ENCODE measurements at places on chromosomes 1 and 21.

GRCh38 chr1:155196893-155197638 lies 10.6 kb downstream of the THBS3 start:
- no peak for DNase-seq

DNA sequence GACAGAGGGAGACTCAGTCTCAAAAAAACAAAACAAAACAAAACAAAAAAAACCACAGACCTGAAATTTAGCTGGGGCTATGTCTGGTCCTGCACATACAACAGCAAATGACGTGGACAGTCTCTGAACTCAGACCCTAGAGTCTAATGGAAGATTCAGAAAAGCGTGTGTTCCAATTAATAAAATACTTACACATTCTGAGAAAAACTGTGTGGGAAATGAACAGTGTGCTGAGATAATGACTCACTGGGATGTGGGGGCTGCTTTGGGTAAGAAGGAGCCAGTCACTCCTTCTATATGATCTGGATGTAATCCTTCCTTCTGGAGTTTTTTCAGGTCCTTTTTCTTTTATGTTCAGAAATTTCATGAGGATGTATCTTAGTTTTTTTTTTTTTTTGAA lies 29.4 kb downstream of the CLDN14 start:
- no peak for DNase-seq

- no peak for DNase-seq
These were observed 22.4 kb upstream of the CD34 start for GRCh38 chr1:207933205-207933800.

- DNase-seq = no peak
These were observed 1.3 kb upstream of the ZP4 start for GRCh38 chr1:237891979-237892378.

GRCh38 chr1:14233510-14233909 lies 365.0 kb upstream of the KAZN start:
- DNase-seq = no peak

DNA sequence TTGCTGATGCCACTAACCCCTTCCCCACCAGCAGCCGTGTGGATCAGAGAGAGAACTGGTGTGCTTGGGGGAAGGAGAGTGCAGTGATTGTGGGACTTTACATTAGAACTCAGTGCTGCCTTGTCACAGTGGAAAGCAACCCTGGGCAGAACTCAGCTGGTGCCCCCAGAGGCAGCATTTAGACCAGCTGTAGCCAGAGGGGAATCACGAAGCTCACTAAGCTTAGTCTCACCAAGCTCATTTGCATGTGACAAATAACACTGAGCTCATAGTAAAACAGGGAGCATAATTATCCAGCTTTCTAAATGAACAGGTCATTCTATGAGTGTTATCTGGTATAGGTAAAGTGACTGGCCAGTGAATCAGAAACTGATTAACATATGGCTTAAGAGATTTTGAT lies 9.8 kb upstream of the SMAP2 start:
- DNase-seq = no peak

DNA sequence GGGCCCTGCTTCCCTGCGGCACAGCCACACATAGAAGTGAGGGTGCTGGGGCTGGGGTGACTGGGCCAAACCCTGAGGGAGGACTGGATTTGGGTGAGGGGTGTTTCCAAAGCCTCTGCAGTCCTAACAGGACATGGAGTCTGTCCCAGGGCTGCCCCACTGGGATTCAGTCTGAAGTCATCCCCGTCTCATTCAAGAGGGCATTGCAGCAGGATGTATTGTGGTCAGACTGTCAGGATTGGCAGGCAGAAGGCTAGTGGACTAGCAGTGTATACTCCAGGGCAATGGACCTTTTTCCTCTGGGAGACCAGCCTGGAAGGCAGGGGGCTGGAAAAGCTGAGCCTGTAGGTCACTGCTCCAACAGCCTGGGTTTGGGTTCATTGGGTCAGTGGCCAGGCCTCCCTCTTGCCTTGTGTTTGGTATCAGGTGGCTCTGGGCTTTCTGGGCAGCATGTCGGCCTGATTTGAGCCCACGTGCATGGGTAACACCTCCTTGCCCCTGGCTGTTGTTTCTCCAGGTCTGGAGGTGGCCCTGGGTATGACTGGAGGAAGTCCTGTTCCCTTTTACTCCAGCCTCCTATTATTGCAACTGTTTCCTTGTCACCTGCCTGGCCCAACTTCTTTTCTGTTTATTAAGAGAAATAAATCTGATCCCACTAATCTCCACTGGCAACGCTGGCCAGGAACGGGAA lies 41.0 kb upstream of the SYNC start:
- DNase-seq = no peak

DNA sequence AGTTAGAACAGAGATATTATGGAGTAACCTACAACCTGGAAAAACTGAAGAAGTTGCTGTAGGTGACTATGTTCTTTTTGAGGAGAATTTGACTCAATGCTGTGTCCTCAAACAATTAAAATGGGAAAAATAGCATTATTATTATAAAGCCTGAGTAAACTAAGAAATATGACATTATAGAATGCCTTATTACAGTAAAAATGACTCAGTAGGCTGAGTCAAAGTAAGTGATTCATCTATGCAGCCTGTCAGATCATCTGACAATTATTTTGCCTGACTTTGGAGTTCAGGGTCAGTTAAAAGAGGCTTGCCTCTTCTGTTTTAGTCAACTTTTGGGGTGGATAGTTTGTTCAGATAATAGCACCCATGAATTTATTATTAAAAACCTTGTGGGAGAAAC lies 150.8 kb upstream of the PTGFR start:
- no peak for DNase-seq

Measured in activated CD4-positive, alpha-beta T cell treated with anti-CD3 and anti-CD28 coated beads, Interleukin-2, amount 10 ng/mL, durations not matched to agents 7 days and 5 days (primary cell).